CD4-positive, alpha-beta T cell treated with Interleukin-6 for 4 hours (primary cell): ENCODE measurements at places on chromosomes 1 and 21.

DNA sequence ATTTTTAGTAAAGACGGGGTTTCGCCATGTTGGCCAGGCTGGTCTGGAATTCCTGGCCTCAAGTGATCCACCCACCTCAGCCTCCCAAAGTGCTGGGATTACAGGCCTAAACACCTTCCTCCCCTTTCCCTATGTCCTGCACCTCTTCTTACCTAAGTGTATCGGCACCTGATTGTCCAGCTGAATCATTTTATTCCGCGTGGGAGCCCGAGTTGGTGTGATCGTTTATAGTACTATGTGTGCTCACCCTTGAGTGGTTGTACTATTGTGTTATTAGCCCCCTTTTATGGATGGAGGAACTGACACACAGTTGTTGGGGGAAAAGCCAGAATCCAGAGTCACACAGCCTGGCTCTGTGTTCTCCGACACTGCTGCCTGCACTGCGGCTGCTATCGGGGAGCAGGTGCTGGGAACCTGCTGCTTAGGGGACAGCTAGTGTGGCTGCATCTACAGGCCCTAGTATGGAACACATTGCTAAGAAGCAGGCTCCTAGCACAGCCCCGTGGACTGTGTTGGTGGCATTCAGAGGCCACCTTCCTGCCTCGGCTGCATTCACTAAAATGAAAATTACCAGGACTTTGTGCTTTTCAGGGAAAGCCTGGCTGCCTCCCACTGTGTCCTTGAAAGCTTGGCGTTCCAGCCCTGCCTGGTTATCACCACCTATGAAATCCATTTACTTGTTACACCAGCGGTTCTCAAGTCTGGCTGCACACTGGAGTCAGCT is 21.6 kb downstream of the ENO1 start:
- DNase-seq = no peak

DNA sequence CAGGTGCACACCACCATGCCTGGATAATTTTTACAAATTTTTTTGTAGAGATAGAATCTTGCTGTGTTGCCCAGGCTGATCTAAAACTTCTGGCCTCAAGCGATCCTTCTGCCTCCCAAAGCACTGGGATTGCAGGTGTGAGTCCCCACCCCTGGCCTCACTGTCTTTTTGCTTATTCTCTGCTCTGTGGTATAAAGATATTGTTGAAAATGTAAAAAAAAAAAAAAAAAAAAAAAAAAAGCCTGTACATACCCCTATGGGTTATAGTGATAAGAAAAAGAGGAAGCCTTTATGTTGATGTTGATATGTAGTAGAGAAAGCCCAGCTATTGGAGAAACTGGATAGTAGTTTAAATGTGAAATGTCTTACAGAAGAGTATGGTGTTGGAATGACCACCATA is 125.8 kb downstream of the XPR1 start:
- no peak for DNase-seq

DNA sequence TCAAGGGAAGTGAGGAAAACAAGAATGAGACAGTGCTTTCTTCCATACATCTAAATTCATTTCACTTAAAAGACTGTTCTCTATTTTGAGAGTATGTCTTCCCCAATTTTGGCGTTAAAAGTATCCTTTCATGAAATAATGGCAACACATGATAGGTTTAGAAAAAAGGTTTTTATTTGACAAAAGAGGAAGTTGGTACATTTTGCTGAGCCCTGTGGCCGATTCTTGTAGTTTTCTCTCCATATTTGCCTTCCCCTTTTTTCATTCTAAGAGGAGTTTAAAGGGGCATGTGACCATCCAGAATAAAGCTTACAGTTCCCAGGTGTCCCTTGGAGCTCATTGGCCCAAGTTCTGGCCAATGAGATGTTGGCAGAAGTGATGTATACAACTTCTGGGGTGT is 140.4 kb upstream of the KCNE2 start:
- no peak for DNase-seq

DNA sequence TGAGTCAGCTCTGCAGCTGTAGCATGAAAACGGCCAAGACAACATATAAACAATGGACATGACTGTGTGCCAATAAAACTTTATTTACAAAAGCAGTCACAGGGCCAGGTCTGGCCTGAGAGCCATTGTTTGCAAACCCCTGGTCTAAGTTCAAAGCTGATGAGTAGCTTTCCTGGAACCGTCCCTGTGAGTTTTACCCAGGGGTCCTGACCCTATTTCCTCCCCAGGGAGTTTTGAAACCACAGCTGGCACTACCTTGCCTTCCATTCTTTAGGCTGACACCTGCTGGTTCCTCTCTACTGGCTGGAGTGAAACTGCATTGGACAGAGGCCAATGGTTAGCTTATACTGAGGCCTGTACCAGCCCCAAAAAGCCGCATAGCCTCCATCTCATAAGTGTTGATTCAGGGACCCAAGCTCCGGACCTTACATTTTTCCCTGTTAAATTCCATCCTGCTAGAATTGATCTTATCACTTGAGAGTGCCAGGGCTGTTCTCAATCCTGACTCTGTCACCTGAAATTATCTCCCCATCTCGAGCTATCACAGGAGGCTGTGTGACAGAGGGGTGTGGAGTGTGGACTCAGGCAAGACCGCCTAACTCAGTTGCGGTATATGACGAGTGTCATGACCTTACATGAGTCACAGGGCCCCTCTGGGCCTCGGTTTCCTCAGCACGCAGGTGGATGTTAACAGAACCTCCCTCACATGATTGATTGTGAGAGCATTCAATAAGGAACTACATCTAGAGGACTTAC is 343.6 kb downstream of the NPHP4 start:
- DNase-seq = no peak

DNA sequence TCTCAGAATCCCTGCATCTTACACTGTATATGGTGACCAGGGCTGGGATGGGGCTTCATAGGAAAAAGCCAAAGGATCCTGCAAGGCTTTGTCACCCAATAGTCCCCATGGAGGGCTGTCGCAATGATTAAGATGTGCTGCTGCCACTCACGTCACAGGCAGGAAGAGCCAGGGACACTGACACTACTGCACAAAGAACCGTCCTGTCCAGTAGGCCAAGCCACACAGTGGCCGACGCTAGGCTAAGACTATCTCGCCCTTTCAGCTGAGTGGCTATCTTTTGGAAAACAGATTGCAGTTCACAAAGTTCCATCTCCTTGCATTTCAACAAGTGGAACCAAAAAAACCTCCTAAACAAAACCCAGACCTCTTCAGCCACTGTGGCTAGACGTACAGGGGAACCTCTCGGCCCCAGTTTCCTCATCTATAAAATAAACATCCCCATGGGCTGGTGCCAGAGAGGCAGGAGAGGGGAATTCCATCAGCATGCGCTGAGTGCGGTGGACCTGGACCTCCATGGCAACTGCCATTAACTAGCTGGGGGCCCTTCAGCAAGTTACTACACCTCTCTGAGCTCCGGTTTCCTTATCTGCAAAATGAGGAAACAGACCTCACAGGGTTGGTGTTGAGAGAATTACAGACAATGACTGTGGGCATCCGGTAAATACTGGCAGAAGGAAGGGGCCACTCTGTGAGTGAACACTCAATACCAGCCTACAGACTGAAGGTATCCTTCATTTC is 8.7 kb downstream of the CAPZB start:
- peak; percentile 47 for DNase-seq

- no peak for DNase-seq
Observed at GRCh38 chr1:162994921-162995320, 74.2 kb upstream of the RGS4 start.

- no peak for DNase-seq
Observed at GRCh38 chr1:185996211-185996610, 262.0 kb downstream of the HMCN1 start.

- DNase-seq = no peak
Observed at GRCh38 chr1:95956215-95956614, 722.2 kb downstream of the RWDD3 start.

DNA sequence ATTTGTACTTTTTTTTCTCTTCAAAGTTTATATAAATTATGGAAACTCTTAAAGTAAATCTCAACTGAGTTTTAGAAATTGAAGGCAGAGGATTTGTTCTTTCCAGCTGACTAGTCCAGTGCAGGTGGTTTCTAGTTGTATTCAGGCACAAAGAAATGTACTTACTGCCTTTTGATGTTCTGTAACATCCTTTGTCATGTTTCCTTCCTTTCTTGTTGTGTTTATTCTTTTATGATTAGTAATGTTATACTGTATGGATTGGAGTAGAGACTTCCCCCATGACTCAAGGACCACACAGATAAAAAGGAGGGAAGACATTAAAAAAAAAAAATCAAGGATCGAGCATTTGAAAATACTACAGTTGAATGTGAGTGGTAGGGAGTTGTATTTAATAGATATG is 8.0 kb downstream of the HIPK1 start:
- no peak for DNase-seq

- DNase-seq = no peak
Observed at GRCh38 chr1:227059076-227059475, 119.0 kb downstream of the COQ8A start.

- DNase-seq = peak; percentile 24
Observed at GRCh38 chr1:109615879-109616278, 3.5 kb downstream of the GNAT2 start.

- DNase-seq = no peak
Observed at GRCh38 chr1:91776068-91776794, 109.7 kb downstream of the TGFBR3 start.

- no peak for DNase-seq
Observed at GRCh38 chr1:2330519-2331199, 60.7 kb downstream of the MORN1 start.

DNA sequence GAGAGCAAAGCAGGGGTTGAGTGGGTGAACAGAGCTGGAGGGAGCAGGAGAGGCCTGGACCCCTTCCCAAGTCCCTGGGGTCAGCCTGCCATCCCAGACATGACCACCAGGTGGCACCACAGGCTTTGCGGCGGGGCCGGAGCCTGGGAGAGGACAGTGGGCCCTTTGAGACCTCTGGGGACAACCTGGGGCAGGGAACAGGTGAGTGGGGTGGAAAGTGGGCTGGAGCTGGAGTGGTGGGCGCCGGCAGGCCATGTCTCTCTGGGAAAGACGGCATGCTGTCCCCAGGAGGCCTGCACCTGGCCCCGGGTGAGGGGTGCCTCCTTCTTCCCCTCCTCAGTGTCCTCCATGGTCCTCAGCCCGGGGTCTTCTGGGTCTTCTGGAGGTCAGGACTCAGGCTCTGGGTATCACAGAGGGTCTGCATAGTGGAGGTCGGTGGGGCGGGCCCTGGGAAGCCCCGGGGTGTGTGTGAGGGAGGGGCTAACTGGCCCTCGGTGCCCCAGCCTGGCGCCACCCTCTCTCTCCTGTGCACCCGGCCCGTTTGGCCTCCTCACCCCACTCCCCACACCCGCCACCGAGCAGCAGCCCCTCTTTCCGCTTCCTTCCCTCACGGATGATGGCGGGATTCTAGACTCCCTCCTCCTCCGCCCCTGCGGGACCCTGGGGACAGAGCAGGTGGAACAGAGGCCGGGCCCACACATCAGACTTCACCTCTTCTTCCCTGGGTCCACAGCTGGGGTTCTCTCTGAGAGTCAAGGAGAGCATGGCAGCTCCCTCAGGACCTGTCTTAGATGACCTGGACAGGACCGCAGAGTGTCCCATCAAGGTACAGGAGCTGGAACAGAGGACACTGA is 28.5 kb upstream of the PKP1 start:
- peak; percentile 57 for DNase-seq

DNA sequence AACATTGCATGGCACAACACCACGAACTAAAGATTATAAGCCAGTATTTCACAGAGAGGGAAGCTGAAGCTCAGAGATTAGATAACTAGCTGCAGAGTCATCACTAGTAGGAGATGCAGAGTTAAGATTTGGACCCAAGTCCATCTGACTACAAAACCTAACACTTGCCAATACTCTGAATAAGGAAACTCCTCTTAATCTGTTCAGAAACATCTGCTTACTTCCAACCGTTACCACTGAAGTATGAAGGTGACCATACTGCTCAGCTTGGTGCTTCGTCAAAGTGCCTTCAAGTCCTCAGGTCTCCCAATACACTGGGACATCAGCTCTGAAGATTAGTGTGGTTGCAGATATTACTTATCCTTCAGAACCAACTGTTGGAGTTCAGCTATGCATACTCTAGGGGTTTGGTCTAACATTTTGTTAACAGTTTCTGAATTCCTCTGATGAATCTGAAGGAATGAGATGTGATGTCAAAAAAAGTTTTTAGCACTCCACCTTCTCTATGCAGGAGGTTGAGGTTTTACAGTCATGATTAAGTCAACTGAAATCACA is 179.6 kb downstream of the TPR start:
- no peak for DNase-seq

- DNase-seq = no peak
Observed at GRCh38 chr1:227321035-227321434, 2.7 kb upstream of the CDC42BPA start.

DNA sequence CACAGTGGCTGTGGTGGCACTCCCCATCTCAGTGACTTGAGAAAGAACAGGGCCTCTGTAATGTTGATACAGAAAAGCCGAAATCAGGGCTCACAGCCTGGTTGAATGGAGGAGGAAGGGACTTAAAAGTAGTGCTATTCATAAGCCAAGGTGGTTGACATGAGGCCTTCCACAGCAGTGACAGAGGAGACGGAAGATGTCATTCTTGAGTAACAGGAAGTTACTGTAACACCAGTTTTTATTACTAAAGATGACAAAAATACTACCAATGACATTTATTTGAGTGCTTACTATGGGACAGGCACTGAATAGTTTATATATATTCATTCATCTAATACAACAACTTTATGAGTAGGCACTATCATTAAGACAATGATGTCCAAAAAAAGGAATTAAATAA is 52.8 kb upstream of the GNG12 start:
- DNase-seq = no peak

GRCh38 chr1:150650193-150650592 is 20.8 kb upstream of the ENSA start:
- DNase-seq = no peak

DNA sequence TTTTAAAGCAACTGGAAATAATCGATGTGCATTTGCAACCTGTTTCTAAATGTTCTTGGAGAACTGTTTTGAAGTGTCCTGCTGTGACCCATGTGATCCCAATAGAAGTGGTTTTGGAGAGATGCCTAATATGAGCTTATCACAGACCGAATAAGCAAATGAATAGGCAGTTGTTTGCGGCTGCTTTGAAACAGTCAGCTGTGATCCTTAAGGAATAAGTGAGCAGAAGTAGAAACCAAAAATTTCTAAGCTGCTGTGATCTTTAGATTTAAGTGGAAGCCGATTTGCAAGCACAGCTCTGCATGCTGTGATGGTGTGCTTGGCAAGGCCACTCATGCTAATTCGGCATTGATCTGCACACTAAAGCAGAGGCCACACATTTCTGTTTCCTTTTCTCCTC is 329.5 kb upstream of the DUSP10 start:
- DNase-seq = no peak
